ENCODE measurements at places on chromosomes 11 and 22.

GRCh38 chr22:48096411-48096810 lies 1334.0 kb downstream of the TBC1D22A start:
- no peak for DNase-seq

- no peak for DNase-seq
These were observed 55.2 kb upstream of the RPS13 start for GRCh38 chr11:17132654-17133053.

GRCh38 chr11:63841554-63841953 lies 2.6 kb downstream of the MARK2 start:
- DNase-seq: no peak

DNA sequence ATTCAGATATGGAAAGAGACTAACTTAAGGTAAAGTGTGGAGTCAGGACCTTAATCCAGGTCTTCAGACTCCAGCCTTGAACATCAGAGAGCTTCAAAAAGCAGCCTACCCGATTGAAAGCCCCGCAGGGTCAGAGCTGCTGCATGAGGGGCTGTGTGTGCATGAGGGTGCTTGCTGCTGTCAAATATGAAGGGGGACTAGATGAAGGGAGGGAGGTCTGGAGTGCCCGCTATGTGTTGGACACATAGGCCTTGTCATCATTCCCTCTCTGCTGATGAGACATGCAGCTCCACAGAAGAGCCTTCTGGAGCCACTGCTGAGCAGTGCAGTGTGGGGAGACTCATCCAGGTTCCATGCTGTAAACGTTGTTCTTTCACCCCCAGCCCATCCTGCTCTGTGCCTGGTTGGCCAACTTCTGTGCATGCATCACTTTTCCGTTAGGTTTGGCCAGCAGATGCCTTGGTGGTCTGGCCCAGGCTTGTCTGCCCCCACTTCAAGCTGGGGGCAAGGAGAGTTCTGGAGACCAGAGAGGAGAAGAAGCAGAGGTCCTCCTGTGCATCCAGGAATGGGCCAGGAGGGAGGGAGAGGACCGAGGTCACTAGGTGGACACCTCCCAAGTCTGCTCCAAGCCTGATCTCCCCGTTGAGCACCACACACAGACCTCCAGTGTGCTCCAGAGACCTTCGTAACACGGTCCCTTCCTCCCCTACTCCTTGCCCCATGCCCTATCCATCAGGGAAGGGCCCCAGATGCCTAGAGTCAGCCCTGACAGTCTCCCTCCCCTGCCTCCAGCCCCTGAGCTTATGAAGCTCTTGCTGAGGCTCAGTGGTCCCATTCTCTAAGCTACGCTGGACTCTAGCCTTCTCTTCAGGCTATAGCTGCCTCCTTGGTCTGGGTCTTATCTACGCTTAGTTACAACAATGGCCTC lies 32.0 kb downstream of the LRRC32 start:
- DNase-seq: no peak

GRCh38 chr11:101840704-101841103 lies 74.1 kb upstream of the CEP126 start:
- DNase-seq: no peak

DNA sequence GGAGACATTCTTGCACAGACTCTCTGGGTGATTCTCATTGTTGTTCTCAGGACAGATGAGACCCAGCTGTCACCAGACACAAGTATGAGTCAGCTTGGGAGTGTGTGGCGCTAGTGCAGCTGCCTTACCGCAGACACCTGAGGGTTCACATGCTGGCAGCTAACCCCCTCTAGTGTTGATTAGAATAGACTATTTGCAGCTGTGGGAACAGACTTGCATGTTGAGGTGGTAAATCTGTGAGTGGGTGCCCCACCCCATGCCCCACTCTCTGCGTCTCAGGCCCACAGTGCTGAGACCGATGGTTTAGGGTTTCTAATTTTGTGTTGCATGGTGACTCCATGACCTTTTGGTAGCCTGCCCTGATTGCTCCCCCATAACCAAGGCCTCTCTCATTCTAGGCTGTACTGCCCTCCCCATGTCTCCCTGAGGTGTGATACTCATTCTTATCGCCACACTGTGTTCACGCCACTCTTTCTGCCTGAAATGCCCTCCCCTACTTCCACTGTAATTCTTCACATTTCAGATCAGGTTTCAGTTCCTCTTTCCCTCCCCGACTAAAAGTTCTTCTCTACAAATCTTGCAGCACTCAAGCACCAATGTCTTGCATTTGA lies 73.7 kb upstream of the KIRREL3 start:
- no peak for DNase-seq

- no peak for DNase-seq
These were observed 37.4 kb downstream of the CTNND1 start for GRCh38 chr11:57798905-57799559.

- DNase-seq: no peak
These were observed 85.6 kb upstream of the EED start for GRCh38 chr11:86158704-86159580.

DNA sequence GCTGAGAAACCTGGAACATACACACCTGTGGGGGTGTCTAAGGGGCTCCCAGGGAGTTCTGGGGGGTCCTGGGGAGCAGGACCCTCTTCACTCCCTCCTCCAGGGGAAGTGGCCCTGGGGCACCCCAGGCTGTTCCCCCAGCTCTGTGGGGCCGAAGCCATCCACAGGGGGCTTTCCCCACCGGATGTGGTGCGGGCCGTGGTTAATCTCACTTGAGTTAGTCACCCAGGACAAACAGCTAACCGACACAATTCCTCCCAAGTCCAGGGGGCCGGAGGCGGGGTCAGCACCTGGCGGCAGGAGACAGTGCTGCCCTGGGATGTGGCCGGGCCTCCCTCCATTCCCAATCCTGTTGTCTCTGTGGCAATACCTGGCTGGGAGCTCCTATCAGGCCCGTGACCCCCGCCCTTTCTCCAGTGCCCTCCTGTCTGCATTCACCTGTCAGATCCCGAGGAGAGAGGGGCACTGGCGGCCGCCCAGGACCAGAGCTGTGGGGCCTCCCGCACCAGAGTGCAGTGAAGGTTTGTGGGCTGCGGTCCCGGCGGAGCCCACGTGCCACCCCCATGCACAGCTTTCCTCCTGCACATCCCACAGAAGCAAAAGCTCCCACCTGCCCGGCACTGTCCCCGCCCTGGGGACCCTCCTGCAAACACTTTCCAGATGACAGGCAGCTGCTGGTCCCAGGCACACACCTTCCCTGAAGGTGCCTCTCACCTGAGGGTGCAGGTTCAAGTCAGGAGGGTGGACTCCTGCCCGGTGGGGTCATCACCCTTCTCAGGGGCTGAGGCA lies 5.2 kb upstream of the MUC5AC start:
- DNase-seq: no peak

- DNase-seq: no peak
These were observed 65.6 kb downstream of the CCDC81 start for GRCh38 chr11:86440305-86440716.

DNA sequence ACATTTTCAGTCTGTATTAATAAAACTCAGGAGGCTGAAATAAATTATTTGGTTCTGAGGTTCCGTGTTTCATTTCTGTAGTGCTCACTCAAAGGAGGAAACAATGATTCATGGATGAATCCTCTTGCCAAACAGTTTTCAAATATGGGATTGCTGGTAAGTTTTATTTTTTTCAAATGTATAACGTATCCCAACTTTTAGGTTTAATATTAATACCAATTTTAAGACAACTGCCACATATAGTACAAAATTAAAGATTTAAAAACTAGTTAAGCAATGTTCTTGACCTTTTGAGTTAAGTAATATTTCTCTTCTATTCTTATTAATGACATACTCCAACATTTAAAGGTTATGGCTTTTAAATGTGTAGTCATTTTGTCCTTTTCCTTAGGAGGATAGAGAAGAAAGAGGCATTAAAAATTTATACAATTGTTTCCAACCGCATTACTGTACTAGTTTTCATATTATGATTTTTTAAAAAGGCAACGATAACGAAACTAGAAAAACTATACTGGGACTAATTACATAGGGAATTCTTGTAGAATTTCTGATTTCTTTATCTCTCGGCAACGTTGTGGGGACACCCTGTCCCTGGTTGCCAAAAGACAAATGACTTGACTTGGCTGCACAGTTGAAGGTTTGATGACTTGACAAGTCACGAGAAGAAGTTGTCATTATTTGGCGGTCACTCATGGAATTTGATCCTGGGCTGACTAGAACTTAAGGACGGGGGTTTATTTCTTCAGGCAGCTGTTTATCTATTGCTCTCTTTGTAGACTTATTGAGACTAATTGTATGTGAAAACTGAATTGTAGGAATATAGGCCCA lies 69.1 kb upstream of the ADSL start:
- no peak for DNase-seq

- DNase-seq: no peak
These were observed 1.4 kb upstream of the EMSY start for GRCh38 chr11:76443268-76443980.

DNA sequence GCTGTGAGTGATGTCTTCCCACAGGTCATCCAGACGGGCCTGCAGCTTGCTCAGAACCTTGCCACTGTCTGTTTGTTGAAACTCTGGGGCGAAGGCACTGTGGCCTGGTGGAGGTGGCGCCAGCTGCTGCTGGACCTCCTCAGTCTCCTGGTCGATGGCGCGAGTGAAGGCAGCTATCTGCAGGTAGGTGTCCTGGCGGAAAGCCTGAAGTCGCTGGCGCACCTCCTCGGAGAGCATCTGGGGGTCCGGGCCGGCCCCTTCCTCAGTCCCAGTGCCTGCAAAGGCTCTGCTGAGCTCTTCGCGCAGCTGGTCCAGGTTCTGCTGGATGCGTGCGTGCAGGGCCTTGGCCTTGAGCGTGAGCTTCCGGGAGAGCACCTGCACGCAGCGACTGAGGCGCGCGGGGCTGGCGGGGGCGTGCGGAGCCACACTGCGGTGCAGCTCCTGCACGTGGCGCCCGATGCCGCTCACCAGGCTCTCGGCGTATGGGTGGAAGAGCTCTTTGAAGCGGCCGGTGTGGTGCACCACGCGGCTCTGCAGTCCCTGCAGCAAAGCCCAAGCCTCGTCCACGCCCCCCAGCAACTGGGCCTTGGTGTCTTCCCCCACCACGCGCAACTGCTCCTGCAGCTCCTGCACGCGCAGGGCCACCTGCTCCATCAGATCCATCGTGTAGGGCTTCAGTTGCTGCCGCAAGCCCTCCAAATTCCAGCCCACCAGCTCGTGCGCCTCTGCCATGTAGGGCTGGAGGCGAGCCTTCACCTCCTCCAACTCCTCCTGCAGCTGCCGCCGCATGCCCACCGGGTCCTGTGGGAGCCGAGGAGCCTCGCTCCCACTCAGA lies 1.3 kb downstream of the APOA5 start:
- no peak for DNase-seq
